Kidney (tissue), 22 donors: ENCODE measurements at places on chromosomes 16 and 17.

DNA sequence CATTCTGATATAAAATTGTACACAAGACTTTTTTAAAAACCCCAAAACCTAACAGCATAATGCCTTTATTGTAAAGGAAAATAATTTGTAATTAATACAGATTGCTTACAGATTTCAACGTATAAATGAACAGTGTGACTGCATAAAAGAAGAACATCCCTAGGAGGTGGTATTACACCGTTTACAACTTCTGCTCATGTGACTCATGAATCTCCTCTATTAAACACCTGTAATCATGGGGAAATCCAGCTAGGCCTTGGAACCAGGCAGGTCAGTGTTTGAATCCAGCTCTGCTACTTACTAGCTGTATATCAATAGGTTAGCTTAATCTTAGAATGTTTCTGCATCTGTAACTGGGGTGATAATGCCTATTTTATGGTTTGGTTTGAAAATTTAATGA, 15.2 kb downstream of the RABEP1 start:
- no peak for DNase-seq

GRCh38 chr17:14818469-14818868, 446.7 kb downstream of the PMP22 start:
- no peak for DNase-seq

DNA sequence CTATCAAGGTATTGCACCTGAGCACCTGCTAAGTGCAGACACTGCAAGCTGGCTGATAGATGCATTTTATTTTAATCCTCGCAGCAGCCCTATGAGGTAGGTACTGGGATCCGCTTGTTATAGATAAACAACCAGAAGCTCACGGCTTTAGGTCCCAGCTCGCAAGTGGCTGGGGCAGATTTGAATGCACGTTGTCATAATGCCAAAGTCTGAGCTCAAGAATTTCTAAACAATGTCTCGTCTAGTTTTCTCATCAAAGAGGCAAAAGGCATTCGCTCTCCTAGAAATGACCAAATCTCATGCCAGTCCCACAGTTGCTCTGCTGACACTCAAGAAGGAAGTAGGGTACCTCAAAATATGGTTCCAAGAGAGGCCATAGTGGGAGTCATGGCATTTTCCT, 20.5 kb downstream of the SOX9 start:
- no peak for DNase-seq

DNA sequence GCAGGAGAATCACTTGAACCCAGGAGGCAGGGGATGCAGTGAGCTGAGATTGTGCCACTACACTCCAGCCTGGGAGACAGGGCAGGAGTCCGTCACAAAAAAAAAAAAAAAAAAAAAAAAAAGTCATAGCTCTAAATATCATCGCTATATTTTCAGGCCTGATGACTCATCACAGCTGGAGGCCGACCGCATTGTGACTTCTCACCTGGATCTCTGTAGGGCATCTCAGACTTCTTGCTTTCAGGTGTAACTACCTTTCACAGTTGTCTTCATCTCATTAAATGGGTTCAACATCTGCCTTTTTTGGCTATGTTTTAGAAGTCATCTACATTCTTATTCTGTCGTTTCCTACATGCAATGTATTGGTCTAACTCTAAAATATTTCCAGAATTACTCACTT, 353.1 kb upstream of the MON1B start:
- DNase-seq = no peak

- no peak for DNase-seq
These were observed 350.9 kb upstream of the TNRC6C start for GRCh38 chr17:77607606-77608005.

- DNase-seq = no peak
These were observed 40.2 kb downstream of the SLC7A5 start for GRCh38 chr16:87828907-87829621.

- DNase-seq = peak; percentile 32
These were observed 39.3 kb downstream of the TADA2A start for GRCh38 chr17:37446027-37446426.

DNA sequence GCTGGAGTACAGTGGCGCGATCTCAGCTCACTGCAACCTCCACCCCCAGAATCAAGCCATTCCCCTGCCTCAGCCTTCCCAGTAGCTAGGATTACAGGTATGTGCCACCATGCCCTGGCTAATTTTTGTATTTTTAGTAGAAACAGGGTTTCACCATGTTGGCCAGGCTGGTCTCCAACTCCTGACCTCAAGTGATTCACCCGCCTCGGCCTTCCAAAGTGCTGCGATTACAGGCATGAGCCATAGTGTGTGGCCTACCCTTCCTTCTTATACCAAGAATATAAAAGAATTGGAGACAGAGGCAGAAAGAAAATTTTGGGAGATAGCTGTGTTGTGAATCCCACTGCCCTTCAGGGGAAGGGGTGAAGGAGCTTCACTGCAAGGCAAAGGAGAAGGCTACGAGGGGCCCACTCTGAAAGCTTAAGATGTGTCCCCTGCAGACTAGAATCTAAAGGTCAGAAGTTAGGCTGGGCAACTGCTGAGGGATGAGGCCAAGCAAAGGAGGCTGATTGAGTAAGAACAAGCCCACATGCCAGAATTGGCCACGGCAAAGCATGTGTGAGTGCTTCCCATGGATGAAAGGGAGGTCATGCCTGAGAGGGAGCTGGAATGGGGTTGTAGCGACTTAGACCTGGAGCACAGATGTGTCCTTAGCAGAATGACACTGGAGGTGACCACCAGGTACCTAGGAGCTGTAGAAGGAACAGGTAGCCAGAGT, 8.4 kb upstream of the CRYBA1 start:
- DNase-seq = no peak

GRCh38 chr16:10979717-10980601, 35.6 kb downstream of the CLEC16A start:
- no peak for DNase-seq

- no peak for DNase-seq
These were observed 97.8 kb downstream of the DNAH17 start for GRCh38 chr17:78479369-78479768.

GRCh38 chr17:17355426-17355825, 52.3 kb downstream of the NT5M start:
- DNase-seq = no peak

DNA sequence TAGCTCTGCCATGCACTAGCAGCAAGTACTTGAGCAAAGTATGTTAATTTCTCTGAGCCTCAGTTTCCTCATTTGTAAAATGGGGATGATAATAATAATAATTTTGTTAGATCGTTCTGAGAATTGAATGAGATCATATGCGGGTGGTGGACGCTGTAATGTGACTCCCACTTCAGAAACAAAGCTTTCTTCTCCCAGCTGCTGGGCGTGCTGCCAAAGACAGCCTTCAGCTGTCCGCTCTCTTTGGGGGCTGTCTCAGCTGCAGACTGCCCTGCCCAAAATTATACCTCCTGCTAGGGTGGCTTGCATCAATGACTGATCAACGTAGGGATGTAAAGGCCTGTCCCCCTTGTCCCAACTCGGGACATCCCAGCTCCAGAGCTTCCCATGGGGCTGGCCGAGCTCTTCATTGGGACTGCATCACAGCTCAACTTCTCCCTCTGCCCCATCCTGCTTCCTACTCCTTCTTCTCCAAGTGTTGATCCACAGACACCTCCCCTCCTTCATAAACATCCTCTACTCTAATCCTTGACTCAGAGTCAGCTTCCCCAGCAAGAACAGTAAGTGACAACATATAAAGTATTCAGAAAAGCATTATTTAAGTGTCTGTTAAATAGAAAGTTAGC, 30.7 kb upstream of the CDH5 start:
- DNase-seq = peak; percentile 64

DNA sequence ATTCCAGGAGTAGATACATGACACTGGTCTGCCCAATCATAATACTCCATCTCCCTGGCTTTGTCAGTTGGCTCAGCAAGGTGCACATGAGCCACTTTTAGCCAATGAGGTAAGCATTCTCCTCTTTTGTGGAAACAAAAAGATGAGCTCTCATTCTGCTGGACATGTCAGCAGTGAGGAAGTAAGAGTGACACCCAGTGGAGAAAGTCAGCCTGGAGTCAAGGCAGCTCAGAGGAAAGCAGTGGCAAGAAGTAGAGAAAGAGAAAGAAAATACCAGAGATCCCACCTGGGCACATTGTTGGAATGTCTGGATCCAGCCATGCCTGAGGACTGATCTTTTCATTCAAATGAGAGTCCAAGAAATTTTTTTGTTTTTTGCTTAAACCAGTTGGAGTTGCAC, 496.9 kb upstream of the C16orf82 start:
- DNase-seq = peak; percentile 50

DNA sequence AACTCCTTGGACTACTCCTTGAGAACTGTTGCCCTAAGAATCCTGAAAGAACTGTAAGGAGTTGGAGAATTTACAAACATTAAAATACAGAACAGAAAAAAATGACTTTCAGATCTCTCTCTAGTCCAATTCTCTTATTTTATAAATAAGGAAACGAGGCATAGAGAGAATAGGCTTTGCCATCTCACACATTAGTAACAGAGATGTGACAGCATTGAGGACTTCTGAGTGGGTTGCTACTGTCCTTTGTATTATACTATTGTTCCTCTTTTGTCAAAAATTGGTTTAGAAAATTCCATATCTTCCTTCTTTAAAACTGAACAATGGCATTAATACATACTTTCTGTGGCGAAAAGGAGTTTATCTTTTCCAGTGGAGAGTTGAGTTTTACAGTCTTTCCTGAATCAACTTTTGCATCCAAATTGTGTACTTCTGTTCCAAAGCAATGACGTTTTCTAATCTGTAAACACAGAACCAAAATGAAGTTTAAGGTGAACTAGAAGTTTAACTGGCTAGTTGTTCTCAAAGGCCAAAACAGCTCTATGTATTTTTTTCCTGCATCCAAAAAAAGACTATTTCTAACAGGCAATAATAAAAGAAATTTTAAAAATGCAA, 16.5 kb downstream of the BRIP1 start:
- no peak for DNase-seq

DNA sequence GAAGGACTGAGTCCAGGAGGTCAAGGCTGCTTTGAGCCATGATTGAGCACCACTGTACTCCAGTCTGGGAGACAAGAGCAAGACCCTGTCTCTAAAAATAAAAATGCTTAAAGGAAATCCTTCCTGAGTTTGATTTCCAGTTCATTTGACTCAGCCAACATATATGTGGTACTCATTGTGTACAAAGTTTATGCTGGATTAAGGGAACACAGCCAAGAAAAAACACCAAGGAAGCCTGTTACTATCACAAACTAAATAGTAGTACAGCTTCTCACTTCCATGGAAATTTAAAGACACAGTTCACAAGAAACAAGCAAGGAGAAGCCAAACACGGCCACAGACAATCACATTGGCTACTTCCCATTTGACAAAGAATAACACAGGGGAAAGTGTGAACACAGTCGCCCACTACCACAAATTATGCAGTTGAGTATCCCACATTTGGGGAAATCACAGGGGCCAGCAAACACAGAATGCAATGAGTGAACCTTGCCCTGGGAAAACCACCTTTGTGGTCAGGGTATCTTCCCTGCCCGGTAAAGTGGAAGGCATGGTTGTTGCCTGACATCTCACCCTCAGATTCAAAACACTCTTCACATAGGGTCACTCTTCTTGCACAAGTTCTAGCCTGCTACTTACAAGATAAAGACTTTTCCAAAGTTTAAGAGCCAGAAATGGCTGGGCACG, 14.5 kb downstream of the TEX14 start:
- DNase-seq = no peak

DNA sequence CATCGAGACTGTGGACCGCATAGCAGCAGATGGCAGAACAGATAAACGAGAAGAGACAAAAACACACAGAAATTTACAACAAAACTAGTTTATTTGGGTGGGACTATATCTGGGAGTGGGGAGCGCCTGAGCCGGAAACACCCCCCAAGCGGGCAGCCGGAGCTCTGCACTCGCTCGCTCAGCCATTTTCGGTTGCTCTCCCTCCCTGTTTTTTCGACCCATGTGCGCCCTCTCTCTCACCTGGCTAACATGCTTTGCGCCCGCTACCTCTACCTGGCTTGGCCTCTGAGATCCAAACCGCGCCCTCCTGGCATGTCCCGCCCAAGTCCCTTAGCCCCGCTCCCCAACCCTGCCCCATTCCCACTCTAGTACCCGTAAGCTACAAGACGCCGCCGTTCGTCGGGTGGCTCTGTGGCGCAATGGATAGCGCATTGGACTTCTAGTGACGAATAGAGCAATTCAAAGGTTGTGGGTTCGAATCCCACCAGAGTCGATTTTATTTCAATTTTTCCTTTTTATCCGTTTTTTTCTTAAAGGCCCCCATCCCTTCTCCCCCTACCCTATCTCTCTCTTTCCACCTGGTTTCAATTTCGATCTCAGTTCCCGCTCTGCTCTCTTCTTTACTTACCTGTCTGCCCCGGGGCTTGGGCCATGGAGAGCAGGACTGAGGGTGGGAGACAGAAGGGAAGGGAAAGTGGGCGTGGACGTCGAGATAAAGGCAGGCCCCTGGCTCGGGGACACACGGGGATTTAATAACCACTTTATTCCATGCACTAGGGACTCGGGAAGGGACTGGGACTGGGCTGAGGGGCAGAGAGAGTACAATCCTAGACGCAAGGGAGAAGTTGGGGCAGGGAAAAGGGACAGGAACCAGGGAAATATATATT, 2.4 kb upstream of the ALOXE3 start:
- DNase-seq = peak; percentile 67

DNA sequence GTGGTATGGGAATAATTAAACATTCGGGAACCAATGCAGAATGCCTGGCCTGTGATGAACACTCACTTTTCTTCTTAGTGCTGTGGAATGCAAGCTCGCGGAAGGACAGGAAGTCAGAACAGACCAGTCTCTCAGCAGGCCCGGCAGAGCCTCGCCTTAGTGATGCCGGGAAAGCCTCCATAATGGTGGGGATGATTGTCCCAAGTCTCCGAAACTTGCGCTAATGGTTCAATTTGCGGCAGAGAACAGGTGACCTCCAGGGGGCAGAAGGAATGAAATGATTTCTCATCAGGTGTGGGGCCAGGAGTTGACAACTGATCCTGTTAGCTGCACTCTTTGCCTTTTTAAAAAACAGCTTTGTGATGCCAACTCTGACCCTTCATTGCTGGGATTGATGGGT, 170.6 kb downstream of the GSG1L start:
- DNase-seq = no peak

DNA sequence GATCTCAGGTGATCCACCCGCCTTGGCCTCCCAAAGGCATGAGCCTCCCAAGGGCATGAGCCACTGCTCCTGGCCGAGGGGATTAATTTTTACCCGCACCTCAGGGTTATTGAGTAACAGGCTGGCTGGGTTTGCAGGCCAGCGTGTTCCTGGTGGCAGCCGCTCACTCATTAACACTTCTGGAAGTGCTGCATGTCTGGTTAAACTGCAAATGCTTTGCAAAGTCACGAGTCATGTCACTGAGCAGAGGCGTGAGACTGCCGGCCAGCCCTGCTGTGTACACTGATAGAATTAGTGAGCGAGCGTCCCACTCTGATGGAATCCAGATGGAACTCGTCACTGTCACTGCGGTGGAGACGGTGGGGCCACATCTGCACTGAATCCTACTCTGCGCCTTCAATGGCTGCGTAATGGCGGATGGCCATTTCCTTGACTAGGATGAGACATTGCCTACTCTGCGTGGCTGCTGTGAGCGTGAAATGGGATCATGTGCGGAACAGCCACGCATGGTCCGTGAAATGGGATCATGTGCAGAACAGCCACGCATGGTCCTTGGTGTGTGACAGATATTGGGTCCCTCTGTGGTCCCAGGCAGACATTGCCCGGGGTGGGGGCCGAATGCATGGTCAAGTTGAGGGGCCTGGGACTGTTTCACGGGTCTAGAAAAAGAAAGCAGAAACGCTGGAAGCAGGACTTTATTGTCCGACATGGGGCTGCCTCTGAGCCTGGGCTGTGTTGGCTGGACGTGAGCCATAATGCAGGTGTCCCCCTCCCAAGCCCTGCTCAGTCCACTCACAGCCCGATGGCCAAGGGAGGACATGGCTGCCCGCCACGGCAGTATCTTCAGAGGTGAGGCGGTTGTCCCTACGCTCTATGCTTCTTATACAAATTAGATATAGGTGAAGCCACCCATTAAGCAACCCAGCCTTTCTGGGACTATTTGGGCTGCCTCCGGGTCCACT, 740 bp upstream of the SLC5A10 start:
- peak; percentile 87 for DNase-seq
